ENCODE measurements at places on chromosomes 16 and 17.

DNA sequence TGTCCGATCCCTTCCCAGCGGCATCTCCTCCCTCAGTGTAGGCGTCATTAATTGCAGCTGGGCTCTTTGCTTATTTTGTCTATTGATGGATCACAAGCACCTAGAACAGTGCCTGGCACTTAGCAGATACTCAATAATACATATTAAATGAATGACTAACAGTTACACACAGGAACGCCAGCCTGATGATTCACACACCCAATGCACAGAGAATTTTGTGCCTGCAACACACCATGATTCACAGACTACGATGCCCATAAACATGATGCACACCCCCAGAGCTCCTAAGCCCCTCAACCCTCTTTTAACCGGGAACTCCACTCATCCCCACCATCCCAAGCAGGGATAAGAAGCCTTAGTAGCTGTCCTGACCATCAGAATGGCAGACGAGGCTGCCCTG lies 66.6 kb upstream of the TMEM97 start:
- no peak for DNase-seq

GRCh38 chr16:14117051-14117450 lies 45.9 kb downstream of the MRTFB start:
- DNase-seq: no peak

DNA sequence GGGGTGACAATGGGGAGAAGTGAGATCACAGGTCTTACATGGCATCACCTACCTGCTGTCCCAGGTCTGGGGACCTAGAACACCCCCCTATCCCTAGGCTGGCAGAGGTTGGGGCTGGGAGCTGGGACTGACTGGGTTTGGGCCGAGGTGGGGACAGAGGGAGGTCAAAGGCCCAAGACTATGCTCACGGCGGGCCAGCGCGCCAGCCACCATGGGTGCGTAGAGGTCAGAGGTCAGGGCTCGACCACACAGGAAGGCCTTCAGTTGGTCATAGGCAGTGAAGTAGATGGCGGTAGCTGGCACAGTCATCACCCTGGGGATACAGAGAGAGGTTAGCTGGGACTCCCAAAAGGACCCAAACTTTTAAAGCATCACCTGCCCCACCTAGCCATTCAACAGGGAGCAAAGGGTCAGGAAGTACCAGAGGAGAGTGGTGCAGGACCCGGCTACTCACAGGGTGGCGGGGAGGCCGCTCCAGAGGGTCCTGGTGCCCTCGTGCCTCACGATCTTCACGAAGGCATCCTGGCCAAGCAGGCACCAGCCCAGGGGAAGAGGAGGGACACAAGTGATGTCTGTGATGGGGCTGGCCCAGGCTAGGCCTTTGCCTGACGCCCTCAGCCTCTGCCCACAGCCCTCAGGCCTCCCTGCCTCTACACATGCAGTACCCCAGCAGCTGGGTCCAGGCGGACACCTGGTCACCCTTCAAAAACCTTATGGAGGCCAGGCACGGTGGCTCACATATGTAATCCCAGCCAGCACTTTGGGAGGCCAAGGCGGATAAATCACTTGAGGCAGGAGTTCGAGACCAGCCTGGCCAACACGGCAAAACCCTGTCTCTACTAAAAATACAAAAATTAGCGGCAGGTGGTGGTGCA lies 3.1 kb downstream of the SLC25A39 start:
- DNase-seq: no peak

DNA sequence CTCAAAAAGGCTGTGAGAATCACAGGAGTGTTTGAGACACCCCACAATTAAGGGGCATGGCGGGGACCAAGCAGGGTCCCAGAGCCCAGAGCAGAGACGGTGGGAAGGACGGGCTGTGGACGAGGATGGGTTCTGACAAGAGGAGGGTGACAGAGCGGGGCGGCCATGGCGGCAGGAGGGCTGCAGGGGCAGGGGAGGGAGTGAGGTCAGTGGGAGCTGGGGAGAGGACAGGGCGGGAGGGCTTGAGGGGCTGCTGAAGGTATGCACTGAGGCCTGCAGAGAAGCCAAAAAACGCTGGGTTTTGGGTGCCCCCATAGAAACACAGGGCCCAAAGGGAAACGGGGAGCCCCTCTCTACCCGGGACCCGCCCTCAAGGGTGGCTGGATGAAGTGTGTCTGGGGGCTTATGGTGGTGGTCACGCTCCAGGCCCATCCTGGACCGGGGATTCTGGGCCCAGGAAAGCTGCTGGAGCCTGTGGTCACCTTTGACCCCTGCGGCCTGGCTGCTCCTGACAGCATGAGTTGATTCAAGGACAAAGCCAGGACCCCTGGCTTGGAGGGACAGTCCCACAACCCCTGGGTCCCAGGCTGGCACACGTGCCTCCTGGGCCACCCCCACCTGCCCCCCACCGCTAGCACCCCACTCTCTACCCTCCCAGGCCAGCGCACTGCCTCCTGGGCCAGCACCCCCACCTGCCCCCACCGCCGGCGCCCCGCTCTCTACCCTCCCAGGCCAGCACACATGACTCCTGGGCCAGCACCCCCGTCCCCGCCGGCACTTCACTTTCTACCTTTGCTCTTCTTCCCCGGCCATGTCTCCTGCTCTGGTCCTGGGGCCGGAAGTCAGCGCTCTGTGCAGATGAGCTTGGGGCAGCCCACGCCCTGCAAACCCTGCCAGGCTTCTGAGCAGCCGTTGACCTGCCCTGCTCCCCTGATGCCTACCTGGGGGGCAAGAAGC lies 31.0 kb upstream of the ACSF3 start:
- DNase-seq: no peak

GRCh38 chr17:55300479-55301290 lies 35.9 kb downstream of the HLF start:
- no peak for DNase-seq

- no peak for DNase-seq
These were observed 1.4 kb downstream of the GIT1 start for GRCh38 chr17:29588017-29588561.

DNA sequence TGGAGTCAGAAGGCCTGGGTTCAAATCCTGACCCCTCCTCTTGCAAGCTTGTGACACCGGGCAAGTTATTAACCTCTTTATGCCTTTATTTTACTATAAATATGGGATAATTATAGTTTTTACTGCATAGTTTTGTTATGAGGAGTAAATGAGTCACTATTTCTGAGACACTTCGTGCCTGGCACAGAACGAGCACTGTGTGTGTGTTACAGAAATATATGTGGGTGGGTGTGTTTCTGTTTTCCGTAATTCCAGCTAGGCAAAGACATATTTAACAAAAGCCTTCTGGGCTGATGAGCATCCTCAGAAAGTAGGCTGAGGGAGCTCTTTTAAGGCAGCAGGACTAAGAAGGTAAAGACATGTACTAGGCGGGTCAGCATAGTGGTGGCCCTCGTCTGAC lies 417.9 kb downstream of the MAF start:
- DNase-seq: no peak

- no peak for DNase-seq
These were observed 18.9 kb downstream of the CYB5D2 start for GRCh38 chr17:4161967-4162305.

- DNase-seq: no peak
These were observed 32.7 kb downstream of the SOX8 start for GRCh38 chr16:1014221-1014620.

DNA sequence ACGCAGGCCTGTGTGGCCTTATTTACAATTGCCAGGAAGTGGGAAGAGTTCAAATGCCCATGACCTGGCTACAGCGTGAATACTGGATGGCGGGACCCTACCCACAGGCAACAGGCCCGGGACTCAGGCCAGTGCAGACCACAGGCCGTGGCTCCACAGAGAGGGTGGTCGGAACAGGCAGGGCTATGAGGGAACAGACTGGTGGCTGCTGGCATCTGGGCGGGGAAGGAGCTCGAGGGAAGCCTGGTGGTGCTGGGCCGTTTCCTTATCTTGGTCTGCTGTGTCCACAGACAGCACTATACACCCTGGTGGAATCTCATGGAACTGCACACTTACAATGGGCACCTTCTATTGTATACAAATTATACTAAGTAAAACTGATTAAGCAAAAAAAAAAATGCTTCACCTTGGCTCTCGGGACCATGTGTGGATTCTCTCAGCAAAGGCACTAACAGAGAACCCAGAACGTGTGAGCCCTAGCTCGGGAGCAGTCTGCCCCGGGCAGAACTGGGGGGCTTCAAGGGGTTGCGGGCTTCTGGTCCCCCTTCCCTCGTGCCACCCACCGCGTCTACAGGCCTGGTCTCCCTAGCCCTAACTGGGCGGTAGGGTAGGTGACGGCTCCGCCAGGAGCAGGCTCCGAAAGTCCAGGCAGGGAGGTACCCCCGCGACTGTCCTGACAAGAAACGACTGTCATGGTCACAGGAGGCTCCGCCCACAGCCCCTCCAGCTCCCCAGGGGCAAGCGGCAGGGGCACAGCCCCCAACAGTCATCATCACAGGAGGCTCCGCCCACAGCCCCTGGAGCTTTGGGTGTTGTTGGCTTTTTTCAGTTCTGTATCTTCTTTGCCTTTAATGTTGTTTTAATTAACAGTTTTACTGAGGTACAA lies 21.8 kb downstream of the CEP131 start:
- no peak for DNase-seq
